Tracheal epithelial cell (primary cell): ENCODE measurements at places on chromosomes 16 and 17. TPM values are rescaled to one million over a fixed set of nuclear protein-coding genes. Genes with fewer than 3 reads are reported as not detected.

The HEATR9 gene
- not detected in 2 replicates for total RNA-seq

The AATF gene
- total RNA-seq, result 30.1 and 36.0 TPM in 2 replicates

The VAT1L gene
- not detected in 2 replicates for total RNA-seq

The ADAD2 gene
- total RNA-seq, result not detected in 2 replicates

The PRR11 gene
- total RNA-seq, result 1.4 and 2.1 TPM in 2 replicates

The TIMP2 gene
- total RNA-seq, result 2.1 and 5.8 TPM in 2 replicates

The ACSM2A gene
- total RNA-seq, result not detected in 2 replicates

The KRT28 gene
- total RNA-seq, result not detected in 2 replicates
